ENCODE measurements at places on chromosomes 7 and 10.

GRCh38 chr7:111333010-111333409 lies 229.3 kb downstream of the IMMP2L start:
- DNase-seq, result no peak

DNA sequence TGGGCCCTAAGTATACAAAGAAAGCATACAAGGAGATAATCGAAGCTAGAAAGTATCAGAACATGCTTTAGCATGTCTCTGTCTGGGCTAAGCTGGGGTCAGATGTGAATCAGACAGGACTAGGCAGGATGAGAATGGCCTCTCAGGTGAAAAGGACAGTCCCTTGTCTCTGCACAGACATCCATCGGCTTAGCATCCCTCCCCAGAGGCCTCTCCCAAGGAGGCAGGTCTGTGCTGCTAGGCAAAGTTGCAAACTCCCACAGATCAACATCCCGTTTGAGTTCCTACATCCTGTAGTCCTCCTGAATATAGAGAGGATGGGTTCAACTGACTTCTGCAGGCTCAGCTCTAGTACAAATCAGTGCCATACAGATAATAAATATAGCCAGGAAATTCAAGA lies 24.5 kb downstream of the CHST15 start:
- no peak for DNase-seq

GRCh38 chr7:44569959-44570358 lies 3.7 kb downstream of the DDX56 start:
- DNase-seq, result no peak

DNA sequence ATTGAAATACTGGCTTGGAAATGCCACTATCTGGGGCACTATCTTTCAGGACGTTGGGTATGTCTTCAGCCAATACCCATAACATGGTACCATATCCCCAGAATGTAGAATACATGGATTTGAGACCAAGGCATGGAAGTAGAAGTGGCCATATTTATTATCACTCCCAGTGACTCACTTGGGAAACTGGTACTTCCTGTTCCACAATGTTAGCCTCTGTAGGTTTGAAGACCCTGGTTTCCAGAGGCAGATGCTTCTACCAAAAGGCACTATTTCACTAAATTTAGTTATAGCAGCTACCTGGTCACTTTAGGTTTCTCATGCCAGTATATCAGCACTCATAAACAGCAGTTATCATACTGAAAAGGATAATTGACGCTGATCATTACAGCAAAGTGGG lies 184.2 kb downstream of the CCDC71L start:
- no peak for DNase-seq

GRCh38 chr7:98551611-98552273 lies 65.3 kb upstream of the NPTX2 start:
- DNase-seq, result no peak

DNA sequence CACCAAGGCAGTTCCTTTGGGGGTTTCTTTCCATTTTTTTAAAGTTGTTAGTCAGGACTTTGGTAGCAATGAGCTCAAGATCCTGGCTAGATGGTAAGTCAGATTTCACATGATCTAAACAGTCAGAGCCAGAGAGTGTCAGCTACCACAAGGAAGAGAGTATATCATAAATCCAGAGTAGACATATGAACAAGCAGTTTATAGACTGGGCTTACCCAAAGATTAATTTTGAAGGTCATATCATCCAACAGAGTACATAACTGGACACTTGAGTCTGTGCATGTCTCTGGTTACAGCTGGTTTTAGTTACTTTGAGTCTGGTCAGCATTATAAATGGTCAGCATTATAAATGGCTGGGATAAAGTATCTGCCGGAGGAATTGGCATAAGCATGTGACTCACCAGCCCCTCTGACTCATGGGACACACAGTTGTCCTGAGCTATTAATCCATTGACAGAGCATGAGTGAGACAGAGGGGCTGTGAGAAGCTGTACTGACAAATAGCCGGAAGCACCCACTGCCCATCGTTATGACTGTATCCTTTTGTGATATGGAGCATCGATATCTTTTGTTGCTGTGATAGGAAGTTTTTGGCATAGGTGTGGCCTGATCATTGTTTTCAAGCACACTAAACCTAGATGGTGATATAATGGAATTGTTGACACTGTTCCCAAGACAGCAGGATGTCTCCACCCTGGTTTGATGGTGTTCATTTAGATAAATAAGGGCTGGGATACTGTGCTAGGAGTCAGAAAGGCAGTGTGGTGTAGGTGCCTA lies 19.3 kb downstream of the PPP1R3C start:
- no peak for DNase-seq

DNA sequence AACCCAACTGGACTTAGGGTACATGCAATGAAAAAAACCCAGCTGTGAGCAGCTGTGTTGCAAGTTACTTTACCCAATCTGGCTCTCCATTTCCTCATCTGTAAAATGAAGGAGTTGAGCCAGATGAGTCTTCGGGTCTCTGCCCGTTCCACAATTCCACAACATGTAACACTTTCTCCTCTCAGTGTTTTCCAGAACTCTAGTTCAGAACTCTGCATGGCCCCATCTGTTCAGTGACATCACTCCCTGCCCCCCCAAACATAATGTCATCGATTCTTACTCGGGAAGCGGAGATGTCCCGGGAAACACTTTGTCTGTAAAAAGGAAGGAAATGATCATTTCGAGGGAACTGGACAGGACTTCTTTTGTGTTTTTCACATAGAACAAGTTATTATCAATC lies 2.5 kb downstream of the SH3PXD2A start:
- DNase-seq, result no peak

DNA sequence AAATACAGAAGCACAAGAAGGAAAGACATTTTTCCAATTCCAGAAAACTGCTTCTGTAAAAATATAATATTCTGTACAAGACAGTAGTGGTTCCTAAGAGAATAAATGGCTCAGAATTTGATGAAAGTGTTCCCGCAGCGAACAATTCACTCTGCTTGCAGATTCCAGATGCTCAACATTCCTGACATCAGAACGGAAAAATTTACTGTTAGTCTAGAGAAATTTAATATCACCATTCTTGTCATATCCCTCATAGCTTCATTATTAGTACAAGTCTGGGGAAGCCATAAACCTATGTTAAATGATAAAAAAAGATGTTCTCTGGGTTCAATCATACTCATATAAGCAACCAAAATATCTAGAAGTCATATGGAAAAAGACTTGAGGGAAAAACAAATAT lies 83.6 kb downstream of the MPP7 start:
- no peak for DNase-seq

- DNase-seq, result peak; percentile 22
Measured at GRCh38 chr7:129298268-129298893, 73.6 kb downstream of the AHCYL2 start.

DNA sequence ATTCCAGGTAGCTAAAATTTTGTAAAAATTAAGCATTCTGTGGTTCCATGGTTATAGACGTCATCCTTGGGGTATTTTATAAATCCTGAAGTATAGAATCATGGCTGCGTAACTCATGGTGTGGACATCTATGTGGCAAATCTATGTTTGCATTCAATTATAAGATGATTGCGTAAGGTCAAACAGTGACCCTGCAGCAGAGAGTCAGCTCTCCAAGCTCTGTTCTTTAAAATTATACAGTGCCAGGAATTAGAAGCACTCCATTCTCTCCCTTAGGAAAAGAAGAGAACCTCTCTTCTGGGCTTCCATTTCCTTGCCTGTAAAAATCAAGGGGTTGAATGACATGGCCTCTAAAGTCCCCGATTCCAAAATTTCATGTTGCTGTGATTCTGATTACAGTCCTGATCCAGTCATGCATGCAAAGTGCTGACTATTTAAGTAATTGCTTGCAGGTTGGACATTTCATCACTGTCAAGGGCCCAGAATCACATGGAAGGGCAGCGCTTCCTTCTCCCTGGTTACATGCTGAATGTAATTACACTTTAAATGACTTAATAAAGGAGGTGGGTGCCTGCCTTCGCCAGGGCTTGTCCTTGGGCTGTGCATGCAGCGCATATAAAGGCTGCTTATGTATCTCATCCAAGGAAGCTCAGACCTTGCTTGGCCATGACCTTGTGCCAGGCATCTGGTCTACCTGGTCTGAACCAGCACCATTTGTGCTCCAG lies 550.7 kb downstream of the TYW1 start:
- no peak for DNase-seq

GRCh38 chr10:13347043-13347499 lies 1.0 kb downstream of the SEPHS1 start:
- DNase-seq, result peak; percentile 22

- DNase-seq, result no peak
Measured at GRCh38 chr7:98287486-98287959, 6.0 kb downstream of the BRI3 start.

DNA sequence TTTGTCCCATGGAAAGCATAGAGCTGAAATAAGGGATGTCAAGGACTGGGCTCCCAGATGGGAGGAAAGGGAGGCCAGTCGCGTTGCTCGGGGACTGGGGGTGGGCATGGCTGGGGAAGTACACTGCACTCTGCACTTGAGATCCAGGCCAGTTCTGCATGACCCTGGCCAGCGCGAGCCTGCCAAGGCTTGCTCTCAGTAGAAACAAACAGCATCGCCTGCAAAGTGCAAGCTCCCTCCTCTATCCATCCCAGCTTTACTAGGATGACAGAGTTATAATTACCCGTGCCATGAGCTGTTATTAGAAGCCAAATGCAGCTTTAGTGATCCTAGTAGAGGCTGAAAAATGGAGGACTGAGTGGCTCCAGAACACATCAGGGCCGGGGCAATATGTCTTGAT lies 43.9 kb upstream of the PDCD4 start:
- DNase-seq, result no peak

DNA sequence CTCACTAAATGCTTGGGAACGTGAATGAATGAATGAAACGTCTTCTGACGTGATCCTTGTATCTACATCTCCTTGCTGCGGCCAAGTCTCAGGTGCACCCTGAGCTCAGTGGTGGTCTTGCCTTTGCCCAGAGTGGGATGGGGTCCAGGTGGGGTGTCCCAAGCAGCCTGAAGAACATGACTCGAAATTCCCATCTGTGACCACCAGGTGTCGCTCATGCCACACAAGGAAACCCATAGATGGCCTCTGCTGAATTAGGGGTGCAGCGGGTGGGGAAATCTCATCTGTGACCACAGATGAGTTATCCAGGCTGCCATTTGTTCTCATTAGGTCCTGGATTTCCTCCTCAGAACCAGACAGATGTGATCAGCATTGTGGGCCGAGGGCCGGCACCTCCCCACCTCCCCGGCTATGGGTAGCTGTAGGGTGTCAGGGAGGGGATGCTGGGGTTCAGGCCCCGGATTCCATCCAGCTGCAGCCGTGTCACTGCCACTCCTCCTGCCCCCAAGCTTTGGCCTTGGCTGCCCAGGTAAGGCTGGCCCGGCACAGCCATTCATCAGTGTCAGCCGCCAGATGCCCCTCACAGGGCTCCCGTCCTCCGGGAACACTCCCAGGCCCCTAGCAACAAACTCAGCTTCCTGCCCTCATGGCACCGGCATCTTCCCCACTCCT lies 21.0 kb upstream of the GNA12 start:
- DNase-seq, result peak; percentile 52

- no peak for DNase-seq
Measured at GRCh38 chr7:28469562-28469961, 57.2 kb downstream of the CREB5 start.

GRCh38 chr10:62354916-62355315 lies 19.3 kb upstream of the ZNF365 start:
- no peak for DNase-seq

DNA sequence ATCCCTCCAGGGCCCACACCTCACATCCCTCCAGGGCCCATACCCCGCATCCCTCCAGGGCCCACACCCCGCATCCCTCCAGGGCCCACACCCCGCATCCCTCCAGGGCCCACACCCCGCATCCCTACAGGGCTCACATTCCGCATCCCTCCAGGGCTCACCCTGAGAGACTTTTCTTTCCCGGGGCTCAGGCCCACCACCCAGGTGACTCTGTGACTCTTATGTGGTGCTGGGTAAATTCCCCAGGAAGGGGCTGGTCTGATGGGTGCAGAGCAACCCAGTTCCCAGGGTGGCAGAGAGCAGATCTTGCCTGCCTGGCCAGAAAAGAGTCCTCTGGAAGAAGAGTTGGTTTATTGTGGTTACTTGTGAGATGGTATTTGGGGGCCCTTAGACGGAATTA lies 290.7 kb downstream of the TCERG1L start:
- DNase-seq, result no peak

GRCh38 chr7:44852590-44852989 lies 4.7 kb upstream of the H2AZ2 start:
- no peak for DNase-seq

GRCh38 chr10:351770-352334 lies 216.6 kb downstream of the ZMYND11 start:
- DNase-seq, result no peak

DNA sequence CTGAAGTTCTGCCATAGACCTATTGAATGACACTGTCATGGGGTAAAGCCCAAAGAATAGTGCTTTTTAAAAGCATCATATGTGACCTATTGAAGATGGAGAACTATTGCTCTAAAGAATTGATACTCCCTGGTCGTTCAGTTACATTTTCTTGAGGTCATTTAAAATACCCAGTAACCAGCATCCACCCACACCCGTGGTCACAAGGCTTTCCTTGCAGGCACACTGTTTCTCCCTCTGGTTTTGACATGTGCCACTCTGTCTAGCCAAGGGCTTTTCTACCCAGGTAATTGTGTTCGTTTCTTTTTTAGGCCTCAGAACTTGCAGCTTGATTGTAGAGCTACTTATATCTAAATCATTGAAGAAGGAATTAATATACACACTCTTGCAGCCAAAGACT lies 68.3 kb upstream of the LYZL2 start:
- no peak for DNase-seq

DNA sequence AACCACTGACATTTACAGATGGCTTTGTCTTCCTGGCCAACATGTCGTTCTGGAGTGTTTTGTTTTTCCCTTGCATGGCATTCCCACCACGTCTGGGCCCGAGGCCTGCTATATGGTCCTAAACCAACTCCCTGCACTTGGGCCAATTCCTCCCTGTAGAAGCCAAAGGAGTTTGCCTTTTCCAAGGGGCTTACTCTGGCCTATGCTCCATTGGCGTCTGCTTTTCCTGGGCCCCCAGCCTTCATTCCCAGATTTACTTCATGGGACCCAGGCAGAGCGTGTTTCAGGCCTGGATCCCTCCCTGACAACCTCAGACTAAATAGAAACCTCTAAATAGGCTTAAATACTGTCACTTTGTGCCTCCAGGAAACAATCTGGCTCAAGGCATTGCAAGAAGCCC lies 60.7 kb downstream of the MINDY4 start:
- no peak for DNase-seq

DNA sequence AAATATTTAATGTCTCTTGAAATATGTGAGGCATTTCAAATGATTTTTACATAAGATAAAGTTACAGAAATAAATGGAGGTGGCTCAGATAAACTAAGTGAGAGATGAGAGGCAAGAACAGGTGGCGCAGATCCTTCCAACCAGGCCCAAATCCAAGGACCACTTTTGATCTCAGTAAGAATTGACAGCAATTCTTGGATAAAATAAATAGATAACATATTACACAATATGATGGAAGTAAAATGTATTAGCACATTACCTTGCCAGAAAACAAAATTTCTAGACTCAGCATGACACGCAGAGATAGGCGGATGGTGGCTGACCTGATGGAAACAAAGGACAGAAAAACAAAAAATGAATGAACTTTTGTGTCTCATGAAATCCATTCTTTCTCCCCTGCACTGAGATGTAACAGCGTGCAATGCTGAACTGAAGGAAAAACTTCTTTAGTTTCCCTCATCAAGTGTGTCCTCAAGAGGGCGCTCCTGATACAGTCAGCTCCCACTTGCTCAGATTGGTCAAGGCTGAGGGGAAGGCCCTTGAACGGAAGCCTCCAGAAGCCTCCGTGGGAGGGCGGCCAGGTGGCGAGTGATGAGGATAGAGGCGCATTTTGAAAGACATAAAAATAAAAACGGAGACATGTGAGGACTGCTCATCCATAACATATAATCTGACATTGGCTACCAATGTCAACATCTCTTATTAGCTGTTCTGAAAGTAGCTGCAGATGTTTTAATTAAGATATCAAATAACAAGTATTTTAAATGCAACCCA lies 62.8 kb upstream of the GSDME start:
- DNase-seq, result peak; percentile 82
